ENCODE measurements at places on chromosomes 1 and 21.

- peaks cover 4% of the 10 kb centered on the region for H3K4me1 ChIP-seq
- H3K27me3 ChIP-seq, result no peaks in the 10 kb centered on the region
- no peak for DNase-seq
These were observed 157.6 kb downstream of the PGBD5 start for GRCh38 chr1:230268371-230269170.

DNA sequence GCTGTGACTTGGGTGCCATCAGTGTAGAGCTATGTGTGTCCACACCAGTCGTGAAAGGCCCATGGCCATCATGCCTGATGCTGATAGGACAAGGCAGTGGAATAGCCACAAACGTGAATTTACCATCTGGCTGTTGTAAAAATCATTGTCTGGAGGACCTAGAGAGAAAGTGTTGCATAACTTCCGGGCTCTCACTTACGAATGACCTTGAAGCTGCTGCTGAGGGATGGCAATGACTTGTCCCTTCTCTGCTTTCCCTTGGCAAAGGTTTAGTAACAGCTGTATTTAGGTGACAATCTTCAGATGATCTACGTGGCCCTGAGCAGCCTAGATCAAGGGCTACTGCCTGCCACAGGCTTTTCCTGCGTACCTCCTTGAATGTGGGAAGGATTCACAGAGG lies 5.8 kb downstream of the ATP1B1 start:
- no peak overlapping the region for H3K4me3 ChIP-seq
- peaks cover 27% of the 10 kb centered on the region for H3K4me1 ChIP-seq
- DNase-seq, result no peak
- no peaks in the 10 kb centered on the region for H3K36me3 ChIP-seq

- H3K4me1 ChIP-seq, result peaks cover 12% of the 10 kb centered on the region
- H3K27ac ChIP-seq, result no peak overlapping the region
- H3K27me3 ChIP-seq, result no peaks in the 10 kb centered on the region
- H3K36me3 ChIP-seq, result no peaks in the 10 kb centered on the region
- peak overlapping the region; percentile 77 for H3K4me3 ChIP-seq
These were observed 2.8 kb downstream of the GALNT2 start for GRCh38 chr1:230069796-230070195.

GRCh38 chr1:244789731-244790130 lies 45.7 kb upstream of the COX20 start:
- H3K27me3 ChIP-seq, result no peaks in the 10 kb centered on the region
- no peak for DNase-seq
- H3K27ac ChIP-seq, result no peak overlapping the region
- H3K36me3 ChIP-seq, result no peaks in the 10 kb centered on the region
- no peak overlapping the region for H3K4me3 ChIP-seq

- no peaks in the 10 kb centered on the region for H3K27me3 ChIP-seq
- no peaks in the 10 kb centered on the region for H3K36me3 ChIP-seq
- no peak for DNase-seq
- no peak overlapping the region for H3K27ac ChIP-seq
- H3K4me3 ChIP-seq, result no peak overlapping the region
These were observed 179.3 kb upstream of the PLXNA2 start for GRCh38 chr1:208423526-208423925.

DNA sequence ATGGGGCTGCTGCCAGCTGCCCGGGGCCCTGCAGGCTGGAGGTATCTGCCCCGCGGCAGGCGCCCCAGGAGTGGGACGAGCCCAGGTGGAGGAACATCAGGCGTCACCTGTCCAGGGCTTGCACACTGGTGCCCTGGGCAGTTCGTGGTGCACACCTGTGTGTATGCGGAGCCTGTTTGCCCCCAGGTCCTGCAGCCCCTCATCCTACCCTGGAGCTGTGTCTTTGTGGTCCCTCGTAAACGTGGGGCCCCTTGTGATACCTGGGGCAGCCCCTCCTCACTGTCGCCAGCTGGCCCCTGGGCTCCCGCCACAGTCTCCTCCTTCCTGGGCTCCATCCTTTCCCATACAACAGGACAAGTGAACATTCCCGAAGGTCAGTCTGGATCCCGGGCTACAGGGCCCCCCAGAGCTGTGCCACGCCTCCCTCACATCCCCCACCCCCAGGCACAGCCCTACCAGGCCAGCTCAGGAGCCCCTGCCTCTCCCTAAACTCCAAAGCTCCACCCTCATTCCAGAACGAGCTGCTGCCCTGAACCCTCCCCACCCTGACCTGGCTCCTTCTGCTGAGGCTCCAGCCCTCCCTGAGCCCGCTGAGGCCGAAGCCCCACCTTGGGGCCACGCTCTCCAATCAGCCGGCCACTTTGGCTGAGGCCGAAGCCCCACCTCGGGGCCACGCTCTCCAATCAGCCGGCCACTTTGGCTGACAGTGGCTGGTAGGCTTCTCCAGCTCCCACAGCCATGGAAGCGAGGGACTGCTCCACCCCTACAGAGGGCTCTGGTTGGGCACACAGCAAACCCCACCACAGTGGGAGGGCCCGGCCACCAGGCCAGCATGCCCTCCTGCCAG lies 42.6 kb downstream of the UBE2G2 start:
- no peak for DNase-seq
- H3K4me1 ChIP-seq, result no peaks in the 10 kb centered on the region
- H3K27me3 ChIP-seq, result no peaks in the 10 kb centered on the region
- H3K27ac ChIP-seq, result no peak overlapping the region

DNA sequence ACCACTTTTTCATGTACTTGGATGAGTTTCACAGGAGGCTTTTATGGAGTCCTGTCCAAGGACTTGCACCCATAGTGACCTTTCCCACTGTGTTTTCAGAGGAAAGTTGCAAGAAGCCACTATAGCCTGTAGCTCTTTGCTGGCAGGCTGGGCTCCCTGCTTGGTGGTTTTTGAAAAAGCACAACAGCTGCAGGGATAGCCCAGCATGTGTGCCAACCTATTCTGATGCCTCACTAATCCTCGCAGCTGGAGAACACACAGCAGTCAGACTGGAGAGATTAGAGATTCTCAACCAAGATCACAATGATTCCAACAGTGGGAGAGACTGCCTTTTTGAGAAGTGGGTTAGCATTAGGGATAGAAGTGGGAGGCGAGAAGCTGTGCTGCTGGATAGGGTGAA lies 24.1 kb upstream of the ARHGEF11 start:
- no peak overlapping the region for H3K4me3 ChIP-seq
- DNase-seq, result no peak
- no peaks in the 10 kb centered on the region for H3K36me3 ChIP-seq
- H3K4me1 ChIP-seq, result peaks cover 5% of the 10 kb centered on the region
- peaks cover 14% of the 10 kb centered on the region for H3K27me3 ChIP-seq
